NCI-H510A (cell line): ENCODE measurements at places on chromosomes 6 and 20.

- no peak for DNase-seq
These were observed 37.6 kb upstream of the MDFI start for GRCh38 chr6:41600499-41601247.

GRCh38 chr20:35299780-35300179 is 7.6 kb upstream of the FAM83C start:
- no peak for DNase-seq

DNA sequence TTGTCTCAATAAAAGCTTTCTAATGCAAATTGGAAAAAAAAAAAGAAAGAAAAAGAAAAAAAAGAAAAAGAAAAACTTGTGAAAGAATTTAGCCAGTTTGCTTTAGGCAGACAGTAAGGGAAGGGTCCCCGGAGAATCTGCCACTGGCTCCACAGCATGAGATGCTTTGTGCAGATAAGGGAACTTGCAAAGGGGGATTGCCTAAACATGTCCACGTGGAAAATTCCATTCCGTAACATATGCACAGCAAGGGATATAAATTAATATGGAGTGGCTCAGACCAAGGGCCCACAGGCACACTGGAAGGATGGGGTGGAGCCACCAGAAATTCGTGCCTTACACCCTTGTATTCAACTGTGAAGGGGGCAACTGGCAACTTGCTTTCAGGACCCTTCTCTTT is 45.4 kb downstream of the MKKS start:
- DNase-seq: no peak

DNA sequence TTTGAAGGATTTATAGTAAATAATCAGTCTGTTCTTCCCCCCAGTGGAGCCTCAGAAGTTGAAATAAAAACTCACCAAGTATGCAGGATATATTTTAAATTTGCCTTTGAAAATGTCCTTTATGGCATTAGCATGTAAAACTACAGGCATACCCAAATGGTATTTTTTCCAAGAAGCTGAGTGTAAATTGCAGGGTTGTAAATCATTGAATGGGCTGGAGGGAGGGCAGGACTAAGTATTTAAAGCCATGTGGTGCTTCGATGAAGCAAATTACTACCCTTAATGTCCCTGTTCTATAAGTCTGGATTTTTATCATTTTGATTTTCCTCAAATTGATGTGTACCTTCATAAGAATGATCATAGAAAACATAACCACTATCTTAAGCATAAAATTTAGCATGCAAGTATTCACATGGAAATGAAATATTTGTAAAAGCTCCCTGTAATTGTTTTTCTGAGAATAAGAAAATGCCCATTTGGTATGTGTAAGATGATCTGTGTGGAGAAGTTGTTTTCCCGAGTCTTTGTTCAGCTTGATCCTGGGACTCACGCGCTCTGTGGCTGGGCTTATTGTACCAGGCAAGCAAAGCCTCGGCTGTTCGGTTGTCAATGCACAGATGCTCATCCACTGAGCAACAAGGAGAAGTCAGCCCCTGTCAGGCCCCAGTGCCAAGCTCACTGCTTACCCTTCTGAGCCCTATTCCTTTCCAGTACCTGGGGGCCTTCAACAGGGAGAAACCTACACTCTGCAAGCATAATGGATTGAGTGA is 66.7 kb downstream of the CD164 start:
- no peak for DNase-seq

GRCh38 chr6:63475707-63476106 is 96.6 kb upstream of the LOC128125822 start:
- no peak for DNase-seq

- no peak for DNase-seq
These were observed 229.0 kb downstream of the ZMYND8 start for GRCh38 chr20:47127546-47127945.

DNA sequence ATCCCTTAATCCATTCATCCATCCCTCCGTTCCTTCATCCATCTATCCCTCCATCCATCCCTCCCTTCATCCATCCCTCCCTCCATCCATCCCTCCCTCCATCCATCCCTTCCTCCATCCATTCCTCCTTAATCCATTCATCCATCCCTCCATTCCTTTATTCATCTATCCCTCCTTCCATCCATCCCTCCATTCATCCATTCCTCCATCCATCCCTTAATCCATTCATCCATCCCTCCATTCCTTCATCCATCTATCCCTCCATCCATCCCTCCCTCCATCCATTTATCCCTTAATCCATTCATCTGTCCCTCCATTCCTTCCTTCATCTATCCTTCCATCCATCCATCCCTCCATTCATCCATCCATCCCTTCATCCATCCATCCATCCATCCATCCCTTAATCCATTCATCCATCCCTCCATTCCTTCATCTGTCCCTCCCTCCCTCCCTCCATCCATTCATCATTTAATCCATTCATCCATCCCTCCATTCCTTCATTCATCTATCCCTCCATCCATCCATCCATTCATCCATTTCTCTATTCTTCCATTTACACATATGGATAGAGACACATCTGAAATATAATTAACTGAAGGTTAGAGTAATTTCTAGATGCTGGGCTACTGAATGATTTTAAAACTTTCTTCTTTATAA is 100.9 kb downstream of the TSHZ2 start:
- no peak for DNase-seq

DNA sequence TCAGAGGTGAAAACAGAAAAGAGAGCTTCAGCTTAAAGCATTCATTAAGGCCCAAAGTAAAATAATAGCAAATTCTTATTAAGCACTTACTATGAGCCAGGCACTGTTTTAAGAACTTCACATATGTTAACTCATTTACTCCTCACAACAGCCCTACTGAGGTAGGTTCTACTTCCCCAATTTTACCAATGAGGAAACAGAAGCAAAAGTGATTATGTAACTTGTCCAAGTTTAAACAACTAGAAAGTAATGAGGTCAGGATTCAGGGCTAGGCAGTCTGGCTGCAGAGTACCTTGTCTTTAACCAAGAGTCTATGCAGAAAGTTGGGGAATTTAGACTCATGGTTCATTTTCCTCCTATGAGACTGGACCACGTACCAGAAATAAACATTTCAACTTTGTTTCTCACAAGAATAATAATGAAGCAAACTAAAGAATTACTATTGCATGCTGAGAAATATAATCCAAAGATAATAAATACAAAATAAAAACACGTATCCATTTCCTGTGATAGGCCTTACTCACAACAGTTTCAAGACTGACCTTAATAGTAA is 3.8 kb downstream of the COL21A1 start:
- DNase-seq: no peak

GRCh38 chr6:75657327-75657726 is 55.6 kb downstream of the SENP6 start:
- no peak for DNase-seq
